Right renal pelvis (tissue), 4 donors: ENCODE measurements at places on chromosomes 16 and 17. TPM values are rescaled to one million over a fixed set of nuclear protein-coding genes. Genes with fewer than 3 reads are reported as not detected.

IGF2BP1 gene
- 18.0 TPM for polyA plus RNA-seq

CCL2 gene
- polyA plus RNA-seq = 24.1 TPM

OSGIN1 gene
- polyA plus RNA-seq = 0.64 TPM

DNA sequence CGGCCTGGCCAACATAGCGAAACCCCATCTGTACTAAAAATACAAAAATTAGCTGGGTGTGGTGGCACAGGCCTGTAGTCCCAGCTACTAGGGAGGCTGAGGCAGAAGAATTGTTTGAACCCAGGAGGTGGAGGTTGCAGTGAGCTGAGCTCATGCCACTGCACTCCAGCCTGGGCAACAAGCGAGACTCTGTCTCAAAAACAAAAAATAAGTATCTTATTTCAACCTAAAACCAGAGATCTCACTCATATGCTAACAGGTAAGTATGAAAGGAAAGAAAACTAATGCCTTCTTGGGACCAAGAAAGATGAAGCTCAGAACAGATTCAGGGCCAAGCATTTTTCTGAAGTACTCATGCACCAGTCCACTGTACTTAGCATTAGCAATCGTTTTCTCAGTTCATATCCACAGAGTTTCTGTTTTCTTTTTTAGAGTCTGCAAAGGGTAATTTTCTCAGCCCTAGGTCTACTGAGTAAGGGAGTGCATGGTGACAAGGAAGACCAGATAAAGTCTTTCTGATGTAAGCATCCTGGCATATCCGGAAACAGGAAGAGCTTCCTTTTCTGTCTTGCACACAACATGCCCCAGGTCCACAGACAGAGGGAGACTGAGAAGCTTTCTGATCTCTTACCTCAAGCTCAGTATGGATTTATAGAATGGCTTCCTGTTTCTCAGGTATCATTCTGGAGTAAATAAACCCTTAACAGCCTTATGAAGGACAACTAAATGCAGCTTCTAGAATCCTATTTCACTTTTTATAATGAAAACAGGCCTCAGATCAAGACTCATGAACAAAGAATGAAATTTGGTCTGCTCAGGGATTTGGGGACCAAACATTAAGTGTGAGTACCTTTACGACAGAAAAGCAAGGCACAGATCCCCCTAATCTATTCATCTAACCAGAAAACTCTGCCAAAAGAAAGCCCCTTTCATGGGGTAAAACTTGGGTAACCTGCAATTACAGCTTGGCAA lies 38.7 kb upstream of the FOXJ1 start:
- no peak for DNase-seq

- DNase-seq = no peak
These were observed 20.5 kb downstream of the GRB7 start for GRCh38 chr17:39757931-39758873.

GRCh38 chr17:60135951-60136666 lies 13.7 kb upstream of the CA4 start:
- DNase-seq = no peak

DNA sequence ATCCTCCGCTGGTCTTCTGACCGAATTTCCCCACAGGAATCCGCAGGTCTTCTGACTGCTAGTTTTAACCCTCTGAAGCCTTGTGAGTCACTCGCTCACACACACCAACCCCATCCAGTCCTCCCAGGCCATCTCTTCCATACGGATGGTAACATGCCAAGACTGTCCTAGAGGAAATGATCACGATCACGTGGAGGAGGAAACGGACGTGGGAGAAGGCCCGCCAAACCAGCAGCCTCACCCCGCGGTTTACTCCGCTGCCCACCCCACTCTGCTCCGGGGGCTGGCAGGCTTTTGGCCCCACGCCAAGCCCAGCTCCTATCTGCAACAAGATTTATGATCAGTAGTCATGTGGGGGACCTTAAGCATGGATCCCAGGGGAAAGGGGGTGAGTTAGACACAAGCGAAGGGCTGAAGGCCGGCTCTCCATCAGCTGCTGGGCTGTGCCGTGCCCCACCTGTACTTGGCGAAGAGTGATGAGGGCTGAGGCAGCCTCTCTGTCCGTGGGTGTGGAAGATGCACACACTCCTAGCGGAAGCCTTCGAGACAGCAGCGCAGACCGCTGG lies 1.5 kb upstream of the FAAP100 start:
- DNase-seq = no peak

GRCh38 chr16:4868026-4868425 lies 20.7 kb downstream of the UBN1 start:
- no peak for DNase-seq

GRCh38 chr17:4719684-4720221 lies 9.3 kb downstream of the ARRB2 start:
- no peak for DNase-seq

- no peak for DNase-seq
These were observed 88.4 kb downstream of the PLXDC1 start for GRCh38 chr17:39062846-39063680.

GRCh38 chr16:88856122-88856827 lies 472 bp downstream of the GALNS start:
- no peak for DNase-seq
